ENCODE measurements at places on chromosomes 12 and 14.

DNA sequence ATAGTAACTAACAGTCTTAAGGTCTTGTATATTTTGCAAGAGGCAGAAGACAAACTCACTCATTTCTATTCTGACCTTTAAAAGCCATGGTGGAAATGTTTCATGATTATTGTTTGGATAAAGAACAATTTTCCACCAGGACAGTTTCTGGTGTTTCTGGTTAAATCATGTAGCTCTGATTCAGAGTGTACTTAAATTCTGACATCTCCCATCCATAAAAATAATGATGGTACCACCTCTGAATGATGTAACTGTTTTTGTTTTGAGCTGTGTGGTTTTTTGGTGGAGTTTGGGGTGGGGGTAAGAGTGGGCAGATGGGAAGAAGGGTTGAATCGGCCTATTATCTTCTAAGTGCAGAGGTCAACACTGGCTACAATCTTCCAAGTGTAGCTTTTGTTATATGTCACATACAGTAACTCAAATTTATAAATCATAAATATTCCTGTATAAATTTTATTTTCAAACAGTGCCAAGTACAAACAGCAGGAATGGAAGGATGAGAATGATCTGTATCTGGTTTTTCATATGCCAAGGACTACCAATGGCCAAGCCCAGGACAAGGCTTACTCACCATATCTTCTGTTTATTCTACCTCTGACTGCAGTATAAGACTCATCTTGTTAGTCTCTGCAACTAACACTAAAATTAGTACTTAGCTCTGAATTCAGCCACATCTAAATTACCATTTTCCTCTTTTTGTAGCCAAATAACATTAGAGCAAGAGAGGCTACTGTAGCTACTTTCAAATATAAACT lies 108.7 kb downstream of the BCAT1 start:
- H3K36me3 ChIP-seq, result no peaks in the 10 kb centered on the region
- H3K4me3 ChIP-seq, result no peak overlapping the region
- no peak overlapping the region for H3K27ac ChIP-seq

GRCh38 chr12:112023759-112024396 lies 10.7 kb downstream of the ERP29 start:
- H3K27ac ChIP-seq, result no peak overlapping the region
- DNase-seq, result no peak
- H3K36me3 ChIP-seq, result peaks cover 7% of the 10 kb centered on the region
- H3K4me1 ChIP-seq, result peaks cover 3% of the 10 kb centered on the region
- no peaks in the 10 kb centered on the region for H3K27me3 ChIP-seq

GRCh38 chr12:54253240-54253639 lies 26.7 kb downstream of the CBX5 start:
- H3K4me3 ChIP-seq, result no peak overlapping the region
- H3K27ac ChIP-seq, result no peak overlapping the region
- DNase-seq, result no peak

DNA sequence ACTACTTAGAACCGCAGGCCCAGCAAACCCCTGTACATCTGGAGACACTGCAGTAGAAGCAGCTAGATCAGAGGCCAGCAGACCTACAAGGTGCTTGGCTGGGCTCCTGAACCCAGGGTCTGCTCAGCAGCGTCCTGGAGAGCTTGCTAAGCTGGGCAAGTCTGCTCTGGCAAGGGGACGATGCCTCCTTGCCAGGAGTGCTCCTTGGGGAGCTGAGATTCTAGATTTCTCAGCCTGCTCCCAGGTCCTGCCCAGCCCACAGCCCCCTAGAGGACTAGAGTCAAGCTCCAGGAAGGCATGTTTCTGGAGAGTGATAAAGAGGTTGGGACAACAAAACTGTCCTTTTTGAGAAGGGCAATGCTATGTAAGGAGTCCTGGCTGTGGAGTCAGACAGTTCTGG lies 60.3 kb downstream of the HSPB8 start:
- no peaks in the 10 kb centered on the region for H3K36me3 ChIP-seq
- no peaks in the 10 kb centered on the region for H3K4me1 ChIP-seq
- no peak overlapping the region for H3K4me3 ChIP-seq
- no peaks in the 10 kb centered on the region for H3K27me3 ChIP-seq

- peaks cover 16% of the 10 kb centered on the region for H3K27me3 ChIP-seq
- no peaks in the 10 kb centered on the region for H3K36me3 ChIP-seq
- no peak for DNase-seq
- no peak overlapping the region for H3K27ac ChIP-seq
- H3K4me3 ChIP-seq, result no peak overlapping the region
- H3K4me1 ChIP-seq, result no peaks in the 10 kb centered on the region
Observed at GRCh38 chr14:28754209-28754985, 12.2 kb upstream of the FOXG1 start.

GRCh38 chr12:106681210-106681609 lies 93.3 kb upstream of the RIC8B start:
- H3K4me3 ChIP-seq, result no peak overlapping the region
- no peak overlapping the region for H3K27ac ChIP-seq
- no peaks in the 10 kb centered on the region for H3K27me3 ChIP-seq
- no peaks in the 10 kb centered on the region for H3K4me1 ChIP-seq

DNA sequence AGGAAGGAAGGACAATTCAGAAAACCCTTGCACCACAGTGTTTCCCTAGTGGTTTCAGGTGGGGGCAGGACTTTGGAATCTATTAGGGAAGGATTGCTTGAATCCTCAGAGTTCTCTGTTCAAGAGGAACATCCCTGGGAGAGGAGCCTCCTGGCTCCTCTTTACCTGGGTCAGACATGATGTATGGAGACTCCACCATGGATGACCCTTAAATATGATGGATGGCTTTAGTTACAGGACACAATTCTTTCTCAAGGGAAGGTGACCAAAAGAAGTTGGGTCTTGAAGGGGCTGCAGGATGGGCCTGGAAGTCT lies 396.6 kb downstream of the NRXN3 start:
- H3K4me3 ChIP-seq, result peak overlapping the region; percentile 61
- no peaks in the 10 kb centered on the region for H3K27me3 ChIP-seq
- no peak overlapping the region for H3K27ac ChIP-seq
- DNase-seq, result no peak
- no peaks in the 10 kb centered on the region for H3K36me3 ChIP-seq

- no peaks in the 10 kb centered on the region for H3K27me3 ChIP-seq
- no peak for DNase-seq
- H3K4me1 ChIP-seq, result no peaks in the 10 kb centered on the region
- no peak within 1 kb of the TSS for H3K4me3 ChIP-seq
Observed at GRCh38 chr14:94509356-94509755, at the start of gene SERPINA12. Gene SERPINA12, minus strand, starts transcription at chr14:94509469. Its CDS starts 11,072 bp downstream, at chr14:94498397.

- H3K27me3 ChIP-seq, result no peaks in the 10 kb centered on the region
- H3K36me3 ChIP-seq, result no peaks in the 10 kb centered on the region
- no peaks in the 10 kb centered on the region for H3K4me1 ChIP-seq
- H3K27ac ChIP-seq, result no peak overlapping the region
- no peak overlapping the region for H3K4me3 ChIP-seq
Observed at GRCh38 chr12:22318108-22318737, 16.3 kb downstream of the ST8SIA1 start.

GRCh38 chr12:50637870-50638481 lies 125.9 kb upstream of the ATF1 start:
- no peaks in the 10 kb centered on the region for H3K27me3 ChIP-seq
- no peak for DNase-seq

DNA sequence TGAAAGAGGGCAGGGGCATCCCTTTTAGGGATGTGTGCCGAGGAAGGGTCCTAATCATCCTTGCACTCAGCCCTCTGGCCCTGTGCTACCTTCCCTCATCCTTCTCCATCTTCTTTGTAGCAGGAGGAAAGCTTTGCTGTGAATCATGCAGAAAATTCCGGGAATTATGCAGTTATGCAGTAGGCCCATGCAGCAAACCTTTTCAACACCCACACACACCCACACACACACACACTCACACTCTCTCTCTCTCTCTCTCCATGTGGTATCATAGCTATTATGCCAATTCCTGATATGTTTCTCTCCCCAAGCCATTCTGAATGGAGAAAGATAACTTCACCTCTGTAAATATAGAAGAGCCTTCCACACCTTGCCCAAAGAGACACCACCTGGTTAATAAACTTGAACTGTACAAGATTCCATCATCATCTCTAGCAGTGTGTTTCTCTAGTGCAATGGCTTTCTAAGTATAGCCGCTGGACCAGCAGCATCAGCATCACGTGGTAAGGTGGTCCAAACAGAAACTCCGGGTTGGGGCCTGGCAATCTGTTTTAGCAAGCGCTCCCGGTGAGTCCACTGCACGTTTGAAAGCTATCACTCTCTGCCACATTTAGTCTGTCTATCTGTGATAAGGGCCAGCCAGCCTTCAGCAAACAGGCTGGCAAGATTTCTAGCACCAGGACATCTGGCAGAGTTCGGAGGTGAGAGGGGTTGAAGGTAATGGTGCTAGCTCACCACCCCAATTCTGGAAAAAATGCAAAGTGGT lies 57.6 kb downstream of the MDM2 start:
- H3K4me3 ChIP-seq, result no peak overlapping the region
- H3K36me3 ChIP-seq, result peaks cover 4% of the 10 kb centered on the region
- DNase-seq, result no peak
- no peaks in the 10 kb centered on the region for H3K4me1 ChIP-seq
- H3K27ac ChIP-seq, result no peak overlapping the region

DNA sequence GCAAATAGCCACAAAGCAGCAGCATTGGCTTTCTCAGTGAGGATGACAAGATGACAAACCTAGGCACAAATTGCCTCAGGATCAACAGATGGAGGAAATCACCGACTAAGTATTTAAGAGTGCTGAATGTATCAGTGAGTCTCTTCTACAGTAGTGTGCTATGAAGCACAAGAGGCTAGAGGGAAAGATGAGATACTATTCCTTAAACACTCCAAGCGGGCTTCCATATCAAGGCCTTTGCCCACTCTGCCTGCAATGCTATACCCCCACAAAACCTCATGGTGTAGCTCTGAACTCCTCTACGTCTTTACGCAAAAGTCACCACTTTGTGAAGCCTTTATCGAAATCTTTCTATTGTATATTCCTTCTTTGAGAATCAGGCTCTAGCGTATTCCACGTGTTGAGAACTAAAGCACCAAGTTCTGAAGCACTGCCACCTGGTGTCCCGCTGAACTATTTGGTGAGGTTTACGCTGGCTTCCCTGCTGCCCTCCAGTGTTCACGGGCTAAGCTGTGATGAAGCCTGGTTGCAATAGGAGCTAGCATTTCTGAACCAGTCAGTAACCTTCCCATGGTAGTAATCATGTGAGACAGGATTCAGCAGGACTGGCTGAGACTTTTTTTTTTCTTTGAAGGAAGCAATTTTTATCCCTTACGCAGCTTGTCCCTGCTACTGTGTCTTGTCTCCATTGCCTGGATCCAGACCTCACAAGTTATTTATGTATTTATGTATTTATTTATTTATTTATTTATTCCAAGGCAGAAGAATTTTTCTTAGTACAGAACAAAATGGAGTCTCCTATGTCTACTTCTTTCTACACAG lies 426.5 kb upstream of the OR4E1 start:
- no peak overlapping the region for H3K27ac ChIP-seq
- DNase-seq, result peak; percentile 73
- no peaks in the 10 kb centered on the region for H3K4me1 ChIP-seq
- no peaks in the 10 kb centered on the region for H3K36me3 ChIP-seq
- no peaks in the 10 kb centered on the region for H3K27me3 ChIP-seq
- no peak overlapping the region for H3K4me3 ChIP-seq

DNA sequence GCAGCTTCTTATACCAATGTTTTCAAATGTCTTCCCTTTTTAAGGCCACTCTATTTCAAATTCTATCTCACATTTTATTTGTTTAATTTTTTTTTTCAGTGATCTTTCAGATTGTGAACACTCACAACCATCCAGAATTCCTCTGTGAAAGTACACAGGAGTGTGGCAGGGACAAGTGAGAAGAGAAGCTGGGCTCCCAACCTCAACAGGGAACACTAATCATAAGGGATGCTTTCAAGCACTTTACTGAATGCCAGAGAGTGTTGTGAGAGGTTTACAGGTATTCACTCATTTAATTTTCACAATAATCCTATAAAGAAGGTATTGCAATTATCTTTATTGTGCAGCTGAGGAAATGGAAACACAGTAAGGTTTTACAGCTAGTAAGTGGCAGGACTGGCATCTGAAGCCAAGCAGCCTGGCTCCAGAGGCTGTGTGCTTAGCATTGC lies 60.1 kb upstream of the PYGL start:
- DNase-seq, result peak; percentile 58
- no peaks in the 10 kb centered on the region for H3K36me3 ChIP-seq

DNA sequence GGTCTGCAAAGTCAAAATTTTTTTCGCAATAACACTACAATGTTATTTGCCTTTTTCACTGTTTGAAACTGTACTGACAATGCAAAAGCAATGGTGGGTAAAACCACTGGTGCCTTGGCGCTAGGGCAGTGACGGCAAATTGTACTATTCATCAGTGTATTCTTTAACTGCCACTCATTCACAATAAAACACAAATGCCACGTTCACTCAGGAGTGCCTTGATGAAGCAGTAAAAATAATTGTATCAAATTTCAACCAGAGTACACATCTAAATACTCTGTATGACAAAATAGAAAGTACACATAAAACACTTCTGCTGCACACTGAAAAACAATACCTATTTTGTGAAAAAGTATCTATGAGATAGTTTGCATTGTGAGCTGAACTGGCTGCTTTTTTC lies 17.8 kb downstream of the DCAF5 start:
- H3K36me3 ChIP-seq, result peaks cover 4% of the 10 kb centered on the region
- no peak overlapping the region for H3K4me3 ChIP-seq
- DNase-seq, result no peak
- H3K4me1 ChIP-seq, result peaks cover 75% of the 10 kb centered on the region
